ENCODE measurements at places on chromosomes 2 and 18.

GRCh38 chr18:26002375-26002910, 88.0 kb downstream of the SS18 start:
- no peak for DNase-seq

DNA sequence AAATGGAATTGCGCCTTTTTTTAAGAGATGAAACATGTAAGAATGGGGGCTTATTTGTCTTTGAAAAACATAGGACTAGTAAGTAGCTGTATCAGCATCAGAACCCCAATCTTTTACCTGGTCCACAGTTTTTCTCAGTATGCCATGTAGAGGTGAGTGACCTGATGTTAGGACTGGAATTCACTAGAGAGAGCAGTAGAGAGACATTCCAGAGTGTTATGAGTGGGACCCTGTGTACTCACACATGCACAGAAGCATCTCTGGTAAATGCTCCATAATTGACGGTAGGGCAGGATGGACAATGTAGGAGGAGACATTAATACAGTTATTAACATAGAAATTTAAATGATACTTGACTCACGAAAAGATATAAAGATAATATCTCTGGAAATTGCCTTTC, 1.4 kb upstream of the GALNT13 start:
- no peak for DNase-seq

GRCh38 chr2:150517951-150518680, 30.6 kb upstream of the RND3 start:
- no peak for DNase-seq

DNA sequence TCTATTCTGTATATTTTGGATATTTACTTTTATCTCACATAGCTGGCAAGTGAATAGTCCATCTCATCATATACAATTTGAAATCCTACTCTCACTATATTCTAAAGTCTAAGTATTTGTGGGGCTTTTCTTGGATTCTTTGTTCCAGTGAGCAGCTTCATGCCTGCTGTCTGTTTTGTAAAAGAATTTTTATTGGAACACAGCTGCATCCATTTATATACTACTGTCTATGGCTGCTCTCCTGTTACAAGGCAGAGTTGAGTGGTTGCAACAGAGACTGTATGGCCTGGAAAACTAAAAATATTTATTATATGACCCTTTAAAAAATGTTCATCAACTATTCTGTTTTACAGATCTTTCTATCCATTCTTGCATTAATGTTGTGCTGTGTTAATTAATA, 193.3 kb upstream of the KLHL14 start:
- no peak for DNase-seq

DNA sequence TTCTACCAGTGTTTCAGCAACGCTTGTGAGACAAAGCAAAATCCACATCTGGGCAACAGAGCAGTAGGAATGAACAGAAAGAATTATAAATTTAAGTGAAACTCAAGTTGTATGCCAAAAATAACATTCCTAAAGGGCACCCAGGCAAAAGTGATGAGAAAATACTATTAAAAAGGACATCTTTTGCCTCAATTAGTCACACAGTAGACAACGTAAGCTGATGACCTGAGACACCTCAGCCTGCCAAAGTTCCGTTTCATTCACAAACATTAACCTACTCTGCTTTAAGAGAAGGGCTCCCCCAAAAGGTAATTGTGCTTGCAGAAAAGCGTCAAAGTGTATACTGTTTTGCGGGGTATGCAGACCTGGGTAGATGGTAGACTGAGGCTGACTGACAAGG, 7.2 kb downstream of the HDLBP start:
- DNase-seq = no peak

DNA sequence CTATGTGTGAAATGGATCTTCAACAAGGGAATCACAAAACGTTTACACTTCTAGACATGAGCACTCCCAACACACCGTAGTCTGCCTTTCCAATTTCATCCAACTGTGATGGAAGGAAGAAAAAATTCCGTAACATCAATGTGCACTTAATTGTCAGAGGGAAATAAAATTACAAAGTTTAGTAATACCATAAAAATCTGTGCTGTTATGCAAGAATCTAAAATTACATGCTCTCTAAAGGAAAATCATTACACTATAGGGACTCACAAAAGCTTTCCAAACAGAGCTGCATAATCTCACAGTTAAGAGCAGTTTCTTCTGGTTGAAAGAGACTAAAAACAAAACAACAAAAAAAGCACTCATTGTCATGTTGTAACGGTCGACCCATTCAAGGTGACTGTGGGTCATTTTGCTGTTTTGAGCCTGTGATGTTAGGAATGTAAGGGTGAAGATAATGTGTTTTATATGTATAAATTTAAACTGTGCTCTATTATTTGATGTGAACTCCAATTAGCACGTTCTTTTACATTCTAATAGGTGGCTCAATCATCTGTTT, 698.0 kb downstream of the TDRD15 start:
- DNase-seq = no peak

DNA sequence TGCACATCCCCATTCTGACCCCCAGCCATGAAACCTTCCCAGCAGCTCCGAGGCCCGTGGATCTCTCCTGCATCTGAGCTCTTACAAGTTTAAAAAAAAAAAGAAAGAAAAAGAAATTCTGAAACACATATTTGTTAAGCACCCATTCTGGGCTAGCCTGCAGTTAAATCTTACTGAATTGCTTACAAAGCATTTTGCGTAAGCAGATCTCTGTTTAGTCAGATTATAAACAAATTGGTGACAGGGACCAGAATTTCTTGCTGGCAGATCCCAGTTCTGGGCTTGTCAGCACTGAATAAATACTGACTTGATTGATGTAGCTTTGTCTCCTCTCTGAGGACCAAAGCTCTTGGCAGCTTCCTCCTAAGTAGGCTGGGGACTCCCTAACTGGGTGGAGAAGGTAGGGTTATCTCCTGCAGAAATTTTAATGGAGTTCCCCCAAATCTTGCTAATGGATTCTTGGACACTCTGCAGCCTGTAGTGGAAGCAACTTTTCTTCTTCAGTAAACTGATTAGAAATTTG, 160.9 kb downstream of the MIB1 start:
- DNase-seq = no peak

GRCh38 chr2:237391140-237391539, 22.8 kb downstream of the COL6A3 start:
- DNase-seq = no peak

GRCh38 chr2:107195631-107196030, 309.7 kb upstream of the ST6GAL2 start:
- DNase-seq = no peak

DNA sequence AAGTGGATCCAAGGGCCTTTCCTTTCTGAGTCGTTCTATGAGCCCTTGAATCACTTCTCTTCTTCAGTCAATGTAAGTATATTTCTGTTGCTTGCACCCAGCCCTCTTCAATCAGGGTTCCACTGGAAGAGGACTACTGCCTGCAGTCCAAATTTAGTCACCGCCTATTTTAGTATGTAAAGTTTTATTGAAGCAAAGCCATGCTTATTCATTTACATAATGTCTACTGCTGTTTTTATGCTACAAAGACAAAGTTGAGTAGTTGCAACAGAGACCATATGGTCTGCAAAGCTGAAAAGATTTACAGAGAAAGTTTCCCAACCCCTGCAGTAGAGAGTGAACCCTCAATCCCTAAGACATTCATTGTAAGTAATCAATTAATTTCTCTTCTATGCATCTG, 332.5 kb upstream of the TNP1 start:
- no peak for DNase-seq

GRCh38 chr18:75554644-75555185, 127.2 kb upstream of the SMIM21 start:
- DNase-seq = no peak

GRCh38 chr2:230798769-230799399, 65.9 kb upstream of the ITM2C start:
- peak; percentile 29 for DNase-seq
